ENCODE measurements at places on chromosomes 7 and 10. TPM values are rescaled to one million over a fixed set of nuclear protein-coding genes. Genes with fewer than 3 reads are reported as not detected.

Gene TMEM225B
- total RNA-seq, result 0.77 TPM

Gene GRID1
- total RNA-seq, result 6.9 TPM

Gene AZGP1
- not detected for total RNA-seq

Gene TLX1
- not detected for total RNA-seq

Gene TEX47
- not detected for total RNA-seq

Gene ADAM12
- total RNA-seq, result 60.8 TPM

Gene NAT16
- not detected for total RNA-seq

Gene ZP3
- 1.9 TPM for total RNA-seq
